ENCODE measurements at places on chromosomes 5 and 9.

- DNase-seq: no peak
Measured at GRCh38 chr9:136995362-136995761, 1.0 kb downstream of the CLIC3 start.

- DNase-seq: peak; percentile 26
Measured at GRCh38 chr5:37668524-37669047, 171.3 kb downstream of the GDNF start.

DNA sequence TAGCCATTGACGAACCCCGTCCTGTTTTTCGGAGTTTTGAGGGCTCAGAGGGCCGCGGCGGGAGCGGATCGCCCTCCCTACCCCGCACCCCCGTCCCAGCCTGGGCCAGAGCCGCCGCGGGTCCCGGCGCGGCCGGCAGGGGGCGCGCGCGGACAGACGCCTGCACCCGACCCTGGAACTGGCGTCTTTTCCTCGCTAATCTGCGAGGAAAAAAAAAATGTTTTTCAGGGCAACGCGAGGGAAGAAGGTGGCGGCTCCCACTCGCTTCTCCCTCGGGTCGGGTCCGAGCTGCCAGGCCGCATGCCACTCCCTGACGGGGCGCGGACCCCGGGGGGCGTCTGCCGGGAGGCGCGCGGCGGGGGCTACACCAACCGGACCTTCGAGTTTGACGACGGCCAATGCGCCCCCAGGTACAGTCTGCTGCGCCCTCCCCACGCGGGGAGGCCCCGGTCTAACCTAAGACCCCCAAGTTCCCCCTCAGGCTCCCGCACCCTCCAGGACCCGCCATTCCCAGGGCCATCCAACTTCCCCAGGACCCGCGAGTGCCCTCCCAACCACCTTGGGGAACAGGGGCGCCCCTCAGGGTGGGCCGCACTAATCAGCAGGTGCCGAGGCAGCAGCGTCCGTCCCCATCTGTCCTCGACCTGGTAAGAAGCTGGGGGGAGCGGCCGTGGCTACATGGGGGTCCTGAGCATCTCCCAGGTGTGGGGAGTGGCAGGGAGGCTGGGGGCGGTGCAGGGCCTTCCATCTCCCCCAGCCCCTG is at the start of gene KCNT1:
TSS of gene KCNT1 (plus strand) at position 227 of the 763 bp plus-strand sequence. CDS start at position 301, 74 bp downstream.
- no peak for DNase-seq

GRCh38 chr5:149053072-149053695 is 9.7 kb downstream of the SH3TC2 start:
- DNase-seq: no peak

- no peak for DNase-seq
Measured at GRCh38 chr5:35717718-35718117, 100.1 kb downstream of the SPEF2 start.

- no peak for DNase-seq
Measured at GRCh38 chr5:3177338-3177737, 418.3 kb upstream of the IRX1 start.

GRCh38 chr5:135377751-135378680 is 21.0 kb downstream of the MACROH2A1 start:
- DNase-seq: no peak

DNA sequence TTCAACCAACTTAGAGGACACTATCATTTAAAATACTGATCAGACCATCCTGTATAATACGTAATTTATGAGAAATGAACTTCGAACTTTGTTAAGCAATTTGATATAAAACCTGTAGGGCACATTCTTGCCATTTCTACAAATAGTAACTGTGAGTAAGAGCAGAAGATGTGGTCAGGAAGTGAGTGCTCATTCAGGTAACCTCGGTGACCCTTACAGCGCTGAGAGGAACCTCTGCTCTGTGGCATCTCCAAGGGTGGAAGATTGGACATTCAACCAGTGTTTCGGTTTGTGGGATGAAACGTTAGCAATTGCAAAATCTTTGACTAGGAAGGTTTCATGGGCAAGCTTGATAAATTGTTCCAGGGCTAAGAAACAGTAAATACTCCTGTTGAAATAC is 194.8 kb upstream of the IRX2 start:
- no peak for DNase-seq

GRCh38 chr5:78993165-78993564 is 8.1 kb upstream of the ARSB start:
- DNase-seq: no peak

DNA sequence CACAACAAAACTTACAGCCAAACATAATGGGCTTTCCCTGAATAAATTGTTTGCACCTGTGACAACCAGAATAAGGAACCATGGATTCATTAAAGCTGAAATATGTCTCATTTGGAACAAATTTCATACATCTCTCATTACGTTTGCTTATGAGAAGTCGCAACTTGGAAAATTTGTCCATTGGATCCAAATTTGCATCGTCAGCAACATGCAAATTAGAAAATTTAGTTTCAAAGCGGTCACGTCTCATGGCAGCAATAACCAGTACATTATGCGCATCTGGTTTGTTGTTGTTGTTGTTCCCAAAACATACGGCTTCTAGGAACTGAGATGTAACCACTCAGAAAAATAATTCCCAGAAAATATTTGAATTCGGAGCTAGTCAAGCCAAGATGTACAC is 1311.5 kb upstream of the CDH6 start:
- no peak for DNase-seq

GRCh38 chr5:169702693-169703481 is 65.8 kb downstream of the DOCK2 start:
- no peak for DNase-seq

DNA sequence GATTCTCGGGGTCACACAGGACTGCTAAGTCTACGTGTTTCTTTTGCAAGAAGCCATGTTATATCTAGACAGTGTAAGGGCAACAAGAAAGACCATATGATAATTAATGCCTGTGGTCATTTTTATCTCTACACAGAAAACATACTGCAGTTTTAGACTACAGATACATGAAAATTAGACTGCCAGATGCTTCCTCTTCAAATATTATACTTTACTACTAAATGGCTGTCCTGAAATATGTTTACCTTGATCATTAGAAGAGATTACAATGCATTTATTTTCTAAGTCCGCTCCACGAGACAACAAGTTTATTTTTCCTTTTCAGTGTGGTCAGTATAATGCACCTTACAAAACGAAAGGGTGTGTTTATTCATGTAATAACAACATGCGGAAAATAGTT is 147.6 kb downstream of the KIAA0825 start:
- DNase-seq: no peak

DNA sequence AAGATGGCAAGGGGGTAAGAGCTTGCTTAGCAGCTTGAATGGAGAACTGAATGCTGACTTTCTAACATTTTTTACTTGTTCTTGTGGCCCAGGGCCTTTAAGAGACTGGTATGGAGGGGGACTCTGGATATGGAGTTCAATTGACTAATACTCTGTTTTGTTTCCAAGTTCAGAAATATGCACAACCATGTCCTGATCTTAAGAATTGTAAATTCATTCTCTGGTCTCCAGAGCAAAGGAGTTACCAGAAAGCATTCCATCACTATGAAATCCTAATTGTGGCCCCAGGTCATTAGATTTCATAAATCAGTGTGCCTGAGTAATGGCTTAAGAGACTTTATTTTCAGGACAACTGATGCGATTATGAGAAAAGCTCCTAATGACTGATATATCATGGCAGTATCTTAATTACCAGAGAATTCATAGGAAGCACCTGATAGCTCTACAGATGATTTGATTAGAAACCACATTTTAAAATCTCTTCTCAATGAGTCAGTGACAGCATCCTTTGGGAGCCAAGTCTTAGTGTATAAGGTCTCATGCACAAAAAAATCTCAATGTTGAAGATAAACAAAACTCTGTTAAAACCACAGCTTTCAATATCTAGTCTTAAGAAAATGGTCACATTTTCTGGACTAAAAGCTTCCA is 613.6 kb upstream of the KLF4 start:
- no peak for DNase-seq

GRCh38 chr9:131101207-131101964 is 5.1 kb downstream of the AIF1L start:
- DNase-seq: no peak

GRCh38 chr5:96159043-96159442 is 197.4 kb upstream of the ELL2 start:
- no peak for DNase-seq

DNA sequence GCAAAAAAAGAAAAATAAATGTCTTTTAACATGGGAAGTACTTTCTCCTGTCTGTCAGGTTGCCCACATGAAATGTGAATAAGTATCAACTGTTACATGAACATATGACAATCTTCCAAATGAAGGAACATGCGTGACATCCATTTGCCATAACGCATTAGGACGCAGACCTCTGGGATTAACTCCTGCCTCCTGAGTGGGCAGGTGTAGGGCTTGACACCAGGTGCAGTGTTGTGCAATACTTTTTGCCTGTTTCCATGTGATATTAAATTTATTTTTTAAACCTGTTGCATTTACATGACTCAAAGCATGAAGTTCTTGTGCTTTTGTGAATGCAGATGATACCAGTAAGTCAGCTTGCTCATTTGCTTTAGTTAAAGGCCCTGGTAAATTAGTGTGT is 8.7 kb upstream of the TMEM141 start:
- DNase-seq: no peak

GRCh38 chr5:73031839-73032238 is 76.0 kb downstream of the FCHO2 start:
- peak; percentile 1 for DNase-seq

DNA sequence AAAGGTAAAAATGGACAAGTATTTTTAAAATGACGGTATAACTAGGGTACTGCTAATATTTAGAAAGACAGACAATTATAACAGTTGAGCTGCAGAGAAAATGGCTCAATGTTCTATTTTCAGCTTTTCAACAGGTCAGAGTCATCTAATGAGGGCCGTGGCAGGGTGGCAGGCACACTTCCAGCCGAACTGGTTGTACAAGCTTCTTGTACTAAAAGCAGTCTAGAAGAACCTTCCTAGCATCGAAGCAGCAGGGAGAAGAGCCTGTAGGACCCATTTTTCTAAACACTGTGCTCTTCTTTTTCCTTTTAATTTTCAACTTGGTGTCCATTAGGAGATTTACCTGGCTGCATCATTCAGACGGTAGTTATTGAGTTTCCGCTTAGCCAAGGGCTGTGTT is 85.6 kb downstream of the SLC28A3 start:
- peak; percentile 26 for DNase-seq

- no peak for DNase-seq
Measured at GRCh38 chr5:10985721-10986110, 224.7 kb upstream of the DAP start.

GRCh38 chr5:139635606-139636206 is 12.4 kb upstream of the CXXC5 start:
- peak; percentile 77 for DNase-seq

- DNase-seq: no peak
Measured at GRCh38 chr5:150809363-150809762, 30.8 kb downstream of the SMIM3 start.

DNA sequence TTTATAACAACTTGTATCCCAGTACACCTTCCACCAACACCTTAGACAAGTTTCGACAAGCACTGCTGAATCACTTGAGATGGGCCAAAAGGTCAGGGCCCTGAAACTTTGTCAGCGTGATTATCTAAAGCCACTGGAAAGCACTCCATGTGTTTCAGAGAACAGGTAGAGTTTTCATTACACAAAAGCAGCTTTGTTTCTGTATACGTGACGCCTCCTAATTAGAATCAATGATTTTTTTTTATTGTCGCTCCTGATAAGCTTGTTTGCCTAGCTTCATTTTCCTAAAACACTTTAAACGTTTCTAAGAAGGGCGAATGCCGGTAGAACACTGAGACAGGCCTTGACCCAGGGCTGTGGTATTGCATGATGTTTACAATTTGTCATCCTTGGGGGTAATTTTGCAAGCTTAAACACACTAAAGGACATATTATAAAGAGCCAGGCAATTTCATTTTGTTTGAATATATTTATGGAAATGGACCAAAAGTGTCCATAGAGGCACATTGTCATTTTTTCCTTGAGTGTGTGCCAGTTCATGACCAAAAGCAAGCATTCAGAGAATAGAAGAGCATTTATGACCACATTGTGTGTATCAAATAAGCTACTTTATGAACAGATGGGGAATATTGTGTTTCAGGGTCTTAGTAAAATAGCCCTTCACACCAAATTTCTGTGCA is 193.6 kb downstream of the GLIS3 start:
- no peak for DNase-seq

DNA sequence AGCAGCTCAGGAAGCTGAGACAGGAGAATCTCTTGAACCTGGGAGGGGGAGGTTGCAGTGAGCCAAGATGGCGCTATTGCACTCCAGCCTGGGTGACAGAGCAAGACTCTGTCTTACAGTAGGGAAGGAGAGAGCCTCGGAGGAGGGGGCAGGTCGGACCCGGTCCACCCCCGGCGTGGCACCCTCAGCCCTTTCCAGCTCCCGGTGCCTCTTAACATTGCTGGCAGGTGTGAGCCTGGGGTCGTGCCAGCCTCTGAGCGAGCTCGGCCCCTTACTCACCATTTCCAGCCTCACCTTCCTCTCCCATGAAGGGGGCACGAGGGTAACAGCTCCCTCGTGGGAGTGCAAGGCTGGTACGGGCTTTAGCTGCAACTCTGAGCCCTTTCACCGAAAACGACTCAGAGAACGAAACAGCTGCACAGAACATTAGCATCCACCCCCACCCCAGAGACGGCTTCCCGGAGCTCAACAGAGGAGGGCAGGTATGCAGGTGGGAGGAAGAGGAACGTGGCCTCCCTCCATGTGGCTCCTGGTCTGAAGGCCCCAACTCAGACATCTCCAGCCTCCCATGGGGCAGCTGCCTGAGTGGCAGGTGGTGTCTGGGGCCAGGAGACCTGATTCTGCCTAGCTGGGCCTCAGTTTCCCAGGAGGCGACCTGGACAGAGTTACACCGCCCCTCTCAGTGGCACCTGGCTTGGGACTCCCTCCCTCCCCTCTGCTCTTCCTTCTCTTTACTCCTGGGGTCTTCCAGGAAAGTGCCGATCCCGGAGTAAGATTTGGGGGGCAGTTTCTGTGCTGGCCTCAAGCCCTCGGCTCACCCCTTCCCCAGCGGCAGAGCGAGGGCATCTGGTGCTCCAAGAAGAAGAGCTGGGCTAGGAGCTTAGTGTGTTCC is 28.5 kb upstream of the ABO start:
- no peak for DNase-seq

DNA sequence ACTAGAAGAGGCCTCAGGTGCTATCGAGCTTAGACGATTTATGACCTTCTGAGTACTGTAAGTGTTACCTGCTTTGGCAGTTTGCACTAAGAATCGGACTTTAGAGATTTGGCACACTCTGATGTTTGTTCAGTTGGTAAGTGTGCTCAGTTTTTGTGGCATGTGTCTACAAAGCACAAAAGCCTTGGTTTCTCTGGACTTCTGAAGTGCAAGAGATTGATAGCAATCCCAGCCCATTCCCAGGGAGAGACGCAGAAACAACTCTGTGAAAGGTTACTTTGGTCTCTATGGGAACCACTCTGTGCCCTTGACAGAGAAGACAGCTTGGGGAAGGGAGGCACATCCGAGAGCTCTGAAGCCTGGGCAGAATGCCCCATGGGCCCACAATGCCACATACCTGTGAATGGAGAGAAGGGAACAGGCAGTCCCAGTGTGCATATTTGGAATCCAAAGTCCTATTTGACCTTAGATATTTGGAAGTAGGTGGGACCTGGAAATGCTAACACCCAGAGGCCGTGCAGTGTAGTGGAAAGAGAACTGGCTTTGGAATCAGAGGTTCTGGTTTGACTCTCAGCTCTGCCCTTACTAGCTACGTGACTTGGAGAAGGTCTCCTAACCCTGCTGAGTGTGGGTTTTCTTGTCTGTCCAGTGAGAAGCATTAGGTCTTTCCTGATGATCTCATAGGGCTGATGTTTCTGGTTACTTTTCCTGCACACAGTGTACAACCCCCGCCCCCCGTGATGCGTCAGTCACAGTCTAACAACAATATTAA is 194.3 kb upstream of the VLDLR start:
- peak; percentile 99 for DNase-seq
